NCI-H1092 (cell line): ENCODE measurements at places on chromosomes 5 and 9.

DNA sequence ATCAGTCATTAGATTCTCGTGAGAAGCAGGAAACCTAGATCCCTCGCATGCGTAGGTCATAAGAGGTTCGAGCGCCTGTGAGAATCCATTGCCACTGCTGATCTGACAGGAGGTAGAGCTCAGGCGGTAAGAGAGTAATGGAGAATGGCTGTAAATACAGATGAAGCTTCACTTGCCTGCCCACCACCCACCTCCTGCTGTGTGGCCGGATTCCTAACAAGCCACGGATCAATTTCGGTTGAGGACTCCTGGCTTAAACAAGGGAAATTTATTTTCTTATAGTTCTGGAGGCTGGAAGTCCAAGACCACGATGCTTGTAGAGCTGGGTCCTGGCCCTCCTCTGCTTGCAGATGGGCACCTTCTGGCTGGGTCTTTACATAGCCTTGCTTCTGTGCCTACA is 200.4 kb downstream of the PCSK5 start:
- DNase-seq: no peak

DNA sequence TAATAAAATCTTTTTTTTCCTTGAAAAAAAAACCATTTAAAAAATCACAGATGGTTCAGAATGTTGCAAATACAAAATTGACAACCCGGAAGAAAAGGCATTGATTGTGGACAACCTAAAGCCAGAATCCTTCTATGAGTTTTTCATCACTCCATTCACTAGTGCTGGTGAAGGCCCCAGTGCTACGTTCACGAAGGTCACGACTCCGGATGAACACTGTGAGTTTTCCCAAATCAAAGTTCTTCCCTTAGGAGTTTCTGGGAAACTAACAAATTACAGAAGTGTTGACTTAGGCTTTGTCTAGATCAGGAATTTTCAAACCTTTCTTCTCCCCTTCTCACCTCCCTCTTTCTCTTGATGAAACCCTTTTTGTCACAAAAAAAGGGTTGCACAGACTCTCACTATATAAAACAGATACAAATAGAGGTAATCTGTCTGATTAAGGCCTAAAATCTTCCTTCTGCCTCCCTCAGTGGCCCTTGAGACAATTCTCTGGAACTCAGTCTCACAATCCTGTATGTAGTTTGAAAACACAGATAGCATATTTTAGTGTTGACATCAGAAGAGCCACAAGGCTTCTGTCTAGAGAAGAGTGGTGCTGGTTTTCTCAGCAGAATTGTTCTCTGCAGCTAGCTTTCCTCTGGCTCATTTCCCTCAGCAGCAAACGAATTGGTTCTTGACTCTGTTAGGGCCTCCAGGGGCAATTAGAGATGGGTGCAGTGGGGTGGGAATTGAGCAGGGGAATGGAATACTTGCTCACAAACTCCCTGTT is 79.5 kb downstream of the OSMR start:
- no peak for DNase-seq

GRCh38 chr5:178240341-178240741 is 7.7 kb upstream of the PHYKPL start:
- DNase-seq: no peak

GRCh38 chr5:149422366-149423048 is 43.4 kb upstream of the IL17B start:
- DNase-seq: no peak

DNA sequence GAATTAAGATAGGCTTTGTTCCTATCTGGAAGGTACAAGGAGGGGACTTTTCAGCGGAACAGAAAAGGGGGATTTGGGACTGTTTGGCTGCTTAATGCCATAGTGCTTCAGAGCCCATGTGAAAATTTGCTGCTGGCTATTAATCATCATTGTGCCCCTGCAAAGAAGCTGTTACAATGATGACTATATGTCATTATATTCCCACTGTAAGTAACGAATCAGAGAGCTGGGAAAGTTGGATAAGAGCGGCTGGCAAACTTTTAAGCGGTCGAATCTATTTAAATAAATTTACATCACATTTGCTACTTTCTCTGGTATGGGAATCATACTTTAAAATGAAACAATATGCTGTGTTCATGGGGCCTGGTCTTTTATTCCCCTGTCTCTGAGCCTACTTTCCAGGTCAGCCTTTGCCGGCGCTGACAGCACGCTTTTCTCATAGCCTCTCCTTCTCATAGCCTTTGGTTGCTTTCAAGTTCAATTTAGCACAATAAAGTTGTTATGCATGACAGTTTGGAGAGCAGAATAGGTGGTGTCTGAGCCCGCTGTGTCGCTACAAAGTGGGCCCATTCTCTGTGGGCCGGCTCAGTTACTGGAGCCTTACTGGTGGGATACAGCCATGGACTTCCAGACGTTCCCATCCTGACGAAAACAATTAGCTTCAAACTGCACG is 271.2 kb upstream of the TMEM161B start:
- DNase-seq: no peak

DNA sequence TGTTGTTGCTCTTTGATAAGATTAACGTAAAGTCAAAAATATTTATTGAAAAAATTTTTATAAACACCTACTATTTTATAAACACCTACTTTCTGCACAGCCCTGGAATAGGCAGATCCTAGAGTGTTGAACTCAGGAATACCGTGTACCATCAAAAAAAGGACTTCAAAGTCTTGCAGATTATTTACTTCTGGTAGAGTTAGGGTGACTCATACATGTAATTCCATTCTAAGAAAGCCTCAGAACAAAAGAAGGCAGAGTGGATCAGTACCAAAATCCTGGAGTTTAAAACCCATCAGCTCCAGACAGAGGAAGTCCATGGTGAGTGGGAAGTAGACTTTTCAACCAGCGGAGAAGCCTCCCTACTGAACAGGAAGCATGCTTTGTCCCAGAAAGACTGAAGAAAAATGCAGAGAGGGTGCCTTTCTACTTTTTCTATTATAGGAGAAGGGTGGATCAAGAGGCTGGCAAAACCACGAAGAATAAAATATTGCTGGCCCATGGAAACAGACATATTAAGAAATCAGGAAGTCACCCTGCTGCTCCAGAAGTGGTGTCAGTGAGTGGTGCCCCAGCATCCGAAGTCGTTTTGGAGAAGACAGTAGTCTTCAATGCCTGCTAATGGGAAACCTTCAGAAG is 45.1 kb upstream of the DAB2 start:
- no peak for DNase-seq

DNA sequence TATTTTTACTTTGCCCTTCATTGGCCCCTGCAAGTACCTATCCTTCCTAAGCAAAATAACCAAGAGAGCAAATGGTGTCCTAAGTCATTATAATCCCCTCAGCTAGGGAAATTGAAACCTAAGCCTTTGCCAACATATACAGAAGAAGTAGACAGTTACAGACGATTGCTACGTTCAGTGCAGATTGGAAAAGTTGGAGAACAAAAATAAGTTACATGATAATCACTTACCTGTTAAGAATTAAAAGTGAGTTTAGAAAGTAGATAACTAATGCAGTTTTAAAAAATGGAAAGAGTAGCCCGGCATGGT is 244.8 kb downstream of the MPDZ start:
- peak; percentile 57 for DNase-seq

DNA sequence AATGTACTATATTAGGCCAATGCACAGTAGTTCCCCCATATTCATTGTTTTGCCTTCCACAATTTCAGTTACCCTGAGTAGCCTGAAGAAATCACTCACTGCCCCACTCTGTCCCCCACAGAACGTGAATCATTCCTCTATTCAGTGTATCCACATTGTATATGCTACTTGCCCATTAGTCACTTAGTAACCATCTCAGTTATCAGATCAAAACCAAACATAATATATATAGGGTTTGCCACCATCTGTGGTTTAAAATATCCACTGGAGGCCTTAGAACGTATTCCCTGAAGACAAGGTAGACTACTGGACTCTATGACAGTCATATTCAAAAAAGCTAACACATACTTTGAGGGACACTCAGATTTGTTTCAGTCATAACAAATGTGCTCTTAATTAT is 465.7 kb upstream of the RGMB start:
- DNase-seq: no peak

- DNase-seq: no peak
Observed at GRCh38 chr9:18371621-18372020, 102.3 kb upstream of the ADAMTSL1 start.

- DNase-seq: no peak
Observed at GRCh38 chr5:132294728-132295504, 722 bp downstream of the SLC22A4 start.

DNA sequence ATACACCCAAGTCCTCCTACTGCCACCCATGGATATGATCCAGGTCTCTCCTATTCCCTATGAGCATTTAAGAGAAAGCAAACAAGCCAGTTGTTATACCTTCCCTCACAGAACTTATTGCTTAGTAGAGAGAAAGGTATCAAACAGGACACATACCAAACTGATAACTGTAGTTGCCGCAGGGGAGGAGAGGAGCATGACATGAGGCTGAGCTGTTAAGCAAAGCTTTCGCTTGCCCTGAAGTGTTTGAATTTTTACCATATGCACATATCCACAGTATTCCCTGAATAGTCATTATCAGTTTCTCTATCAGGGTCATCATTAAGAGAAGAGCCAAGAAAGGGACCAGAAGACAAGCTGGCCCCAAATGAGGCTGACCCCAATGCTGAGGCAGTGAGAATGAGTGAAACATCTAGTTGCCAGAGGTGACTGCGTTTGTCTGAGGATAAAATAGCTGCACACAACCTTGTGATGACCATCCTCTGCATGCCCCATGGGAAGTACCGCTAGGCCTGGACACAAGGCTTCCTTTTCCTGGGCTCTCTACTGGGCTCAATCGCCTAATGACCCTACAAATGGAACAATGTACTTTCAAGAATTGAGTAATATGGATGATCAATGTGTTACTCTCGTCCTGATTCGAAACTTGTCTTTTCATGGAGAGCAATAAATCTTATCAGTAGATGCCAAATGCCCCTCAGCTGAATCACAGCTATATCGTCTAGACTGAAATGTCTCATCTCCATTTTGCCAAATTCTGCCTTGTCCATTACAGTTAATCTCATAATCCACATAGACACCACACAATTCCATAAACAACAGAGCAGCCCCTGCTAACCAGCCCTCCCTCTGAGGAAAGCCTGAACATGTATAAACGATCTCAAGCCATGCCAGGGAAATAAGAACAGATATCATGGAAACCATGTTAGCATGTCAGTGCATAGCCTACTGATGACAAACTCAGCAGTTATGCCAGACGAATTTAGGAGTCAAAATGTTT is 4.3 kb upstream of the IFNK start:
- no peak for DNase-seq

DNA sequence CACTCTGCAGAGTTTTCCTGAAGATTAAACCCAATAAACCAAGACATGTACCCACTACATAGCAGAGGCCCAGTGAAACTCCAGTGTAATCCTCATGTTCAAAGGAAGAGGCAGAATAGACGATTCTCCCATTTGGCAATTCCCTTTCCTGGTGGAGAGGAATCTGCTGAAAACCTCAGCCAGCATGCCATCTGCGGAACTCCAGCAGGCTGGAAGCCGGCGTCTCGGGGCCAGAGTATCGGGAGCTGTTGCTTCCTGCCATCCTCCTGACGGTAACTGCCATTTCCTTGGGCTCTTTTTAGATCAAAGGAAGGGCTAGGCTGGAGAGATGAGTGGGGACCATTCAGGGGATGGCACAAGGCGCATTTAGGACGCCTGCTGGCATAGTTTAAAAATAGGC is 20.5 kb downstream of the NEURL1B start:
- DNase-seq: no peak

DNA sequence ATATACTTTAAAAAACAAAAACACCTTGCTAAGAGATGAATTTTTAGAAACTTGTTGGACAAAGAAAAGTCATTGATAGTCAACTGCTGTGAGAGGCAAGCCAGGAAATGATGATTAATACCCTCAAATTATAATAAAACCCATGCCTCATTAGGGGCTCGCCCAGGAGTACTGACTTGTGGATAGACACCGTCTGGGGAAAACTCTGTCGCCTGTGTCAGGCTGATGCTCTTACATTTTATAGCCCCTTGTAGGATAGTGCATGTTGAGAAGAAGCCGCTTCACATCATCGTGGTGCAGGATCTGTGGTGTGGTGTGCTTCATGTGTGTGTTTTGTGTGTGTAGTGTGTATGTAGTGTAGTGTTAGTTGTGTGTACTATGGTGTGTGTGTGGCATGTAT is 39.1 kb downstream of the SYK start:
- no peak for DNase-seq

DNA sequence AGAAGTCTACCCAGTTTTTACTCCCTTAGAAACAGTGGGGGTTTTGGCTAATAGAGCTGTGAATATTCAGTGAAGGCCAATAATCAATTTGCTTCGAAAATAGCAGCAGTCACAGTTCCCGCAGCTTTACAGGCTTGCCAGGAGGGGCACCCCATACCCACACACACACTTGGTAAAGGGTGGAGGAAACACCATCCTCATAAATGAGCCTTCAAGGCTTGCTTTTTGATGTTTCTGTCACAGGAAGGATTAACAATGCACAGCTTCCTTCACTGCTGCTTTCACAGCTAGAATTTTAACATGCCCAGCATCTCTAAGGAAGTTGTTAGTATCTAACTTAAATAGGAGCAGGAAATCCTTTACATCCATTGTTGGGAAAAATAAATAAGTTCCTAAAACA is 1247.5 kb upstream of the C9orf72 start:
- DNase-seq: no peak

DNA sequence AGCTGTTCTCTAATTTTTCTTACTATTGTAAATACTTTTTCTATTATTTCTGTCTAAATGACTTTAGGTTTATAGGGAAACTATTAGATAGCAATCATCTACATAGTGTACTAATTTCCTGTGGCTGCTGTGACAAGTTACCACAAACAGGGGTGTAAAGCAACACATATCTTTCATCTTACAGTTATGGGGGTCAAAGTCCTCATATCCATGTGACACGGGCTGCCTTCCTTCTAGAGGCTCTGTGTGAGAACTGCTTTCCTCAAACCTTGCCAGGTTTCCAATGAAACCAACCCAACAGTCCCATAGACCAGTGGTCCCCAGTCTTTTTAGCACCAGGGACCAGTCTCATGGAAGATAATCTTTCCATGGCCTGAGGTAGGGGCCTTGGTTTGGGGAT is 189.1 kb downstream of the ROR2 start:
- no peak for DNase-seq

GRCh38 chr9:89562186-89562814 is 42.5 kb upstream of the GADD45G start:
- DNase-seq: no peak
